Daoy (cell line): ENCODE measurements at places on chromosomes 1 and 21. TPM values are rescaled to one million over a fixed set of nuclear protein-coding genes. Genes with fewer than 3 reads are reported as not detected.

DNA sequence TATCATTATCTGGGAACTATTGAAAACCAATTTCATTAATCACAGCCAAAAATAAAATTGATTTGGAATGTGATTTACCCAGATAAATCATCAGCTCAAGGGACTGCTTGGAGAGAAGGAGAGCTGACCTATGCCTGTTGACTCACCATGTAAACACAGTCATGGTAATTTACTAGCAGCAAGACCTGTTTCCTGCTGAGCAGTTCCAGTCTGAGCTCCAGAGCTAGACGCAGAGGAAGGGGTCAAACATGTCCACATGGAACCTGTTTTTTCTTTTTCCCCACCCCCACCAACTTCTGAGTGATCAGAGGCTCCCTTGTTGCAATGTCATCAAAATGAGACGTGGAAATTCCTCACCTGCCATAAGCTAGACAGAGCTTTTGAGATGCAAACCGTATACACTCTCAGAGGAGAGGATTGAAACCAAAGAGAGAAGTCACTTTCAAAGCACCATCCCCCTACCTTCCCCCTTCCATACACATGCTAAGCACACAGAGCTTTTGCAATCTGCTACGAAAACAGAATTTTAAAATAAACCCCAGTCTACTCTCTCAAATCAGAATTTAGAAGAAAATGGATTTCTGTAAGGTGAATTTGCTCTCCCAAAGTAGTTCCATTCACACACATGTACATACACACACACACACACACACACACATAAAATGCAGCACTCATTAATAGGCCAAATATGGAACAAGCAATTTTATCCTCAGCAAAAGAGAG, 55.9 kb upstream of the PTGFRN start:
- DNase-seq = peak; percentile 94

CYP4Z1 gene
- total RNA-seq = not detected in 2 replicates

DNA sequence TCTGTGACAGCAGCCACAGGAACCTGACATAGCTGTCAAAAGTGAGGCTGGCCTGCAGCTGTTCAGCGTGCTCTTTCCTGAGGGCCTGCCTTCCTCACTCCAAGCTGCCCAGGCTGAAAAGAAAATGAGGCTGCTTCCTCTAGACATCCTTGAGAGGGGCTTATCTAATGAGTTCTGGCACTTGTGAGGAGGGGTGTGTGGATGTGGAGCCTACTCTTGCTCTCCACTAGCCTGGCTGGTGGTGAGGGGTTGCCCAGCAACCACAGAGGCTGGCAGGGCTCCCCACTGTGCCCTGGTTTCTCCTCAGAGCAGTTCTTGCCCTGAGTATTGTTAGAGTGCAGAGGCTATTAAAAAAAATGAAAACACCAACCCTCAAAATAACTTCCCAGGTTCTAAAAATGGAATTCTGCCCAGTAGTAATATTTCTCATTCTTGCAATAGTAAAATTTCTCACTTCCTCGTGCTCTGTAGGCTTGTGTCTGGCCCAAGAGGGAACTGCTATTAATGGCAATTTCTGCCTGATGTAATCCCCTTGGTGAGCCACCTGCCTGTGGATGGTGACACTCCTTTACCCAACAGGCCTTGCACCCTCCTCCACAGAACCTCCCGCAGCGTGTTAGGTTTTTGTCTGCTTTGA, 52.6 kb upstream of the EPS8L3 start:
- no peak for DNase-seq

- DNase-seq = no peak
Observed at GRCh38 chr1:236159704-236160539, 17.6 kb downstream of the GPR137B start.

- DNase-seq = peak; percentile 76
Observed at GRCh38 chr1:113036639-113037321, 36.2 kb upstream of the LRIG2 start.

- DNase-seq = no peak
Observed at GRCh38 chr1:15899266-15899665, 51.8 kb downstream of the SPEN start.

GRCh38 chr1:225412321-225412720, 15.5 kb downstream of the LBR start:
- no peak for DNase-seq

GRCh38 chr21:29826386-29826785, 113.4 kb downstream of the GRIK1 start:
- no peak for DNase-seq

IGSF8 gene
- 26.0 and 27.6 TPM in 2 replicates for total RNA-seq

- peak; percentile 64 for DNase-seq
Observed at GRCh38 chr1:234585330-234586055, 24.5 kb downstream of the IRF2BP2 start.

DNA sequence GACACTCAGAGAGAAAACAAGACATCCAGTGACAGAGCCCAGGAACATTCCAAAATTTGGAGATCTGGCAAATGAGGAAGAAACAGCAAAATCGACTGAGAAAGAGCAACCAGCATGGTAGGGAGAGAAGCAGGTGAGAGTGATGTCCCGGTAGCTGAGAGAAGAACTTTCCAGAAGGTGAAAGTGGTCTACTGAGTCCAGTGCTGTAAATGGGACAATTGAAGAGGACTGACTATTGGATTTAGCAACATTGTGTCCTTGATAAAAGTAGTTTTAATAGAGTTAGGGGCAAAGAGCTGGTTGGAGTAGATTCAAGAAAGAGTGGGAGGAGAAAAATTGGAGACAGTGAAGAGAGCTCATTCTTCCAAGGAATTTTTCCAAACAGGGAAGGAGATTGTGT, 15.0 kb upstream of the IL10RB start:
- DNase-seq = no peak

EFNA4 gene
- 10.6 and 16.7 TPM in 2 replicates for total RNA-seq

DNA sequence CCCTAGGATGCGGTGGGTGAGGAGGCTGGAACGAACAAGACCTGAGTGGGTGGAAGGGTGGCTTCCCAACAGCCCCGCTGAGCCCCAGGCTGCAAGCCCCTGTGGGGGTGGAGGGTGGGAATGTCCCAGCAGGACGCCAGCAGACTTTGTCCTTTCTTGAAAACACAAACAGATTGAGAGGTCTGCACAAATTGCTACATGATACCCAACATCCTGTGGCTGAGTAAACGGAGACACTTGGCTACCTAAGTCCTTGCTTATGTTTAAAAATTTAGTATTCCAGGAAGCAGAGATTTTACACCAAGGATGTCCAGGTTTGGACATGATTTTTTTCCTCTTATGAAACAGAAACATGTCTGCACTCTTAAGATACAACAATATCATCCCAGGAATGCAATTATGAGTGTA, 11.8 kb upstream of the F3 start:
- DNase-seq = peak; percentile 72

DNA sequence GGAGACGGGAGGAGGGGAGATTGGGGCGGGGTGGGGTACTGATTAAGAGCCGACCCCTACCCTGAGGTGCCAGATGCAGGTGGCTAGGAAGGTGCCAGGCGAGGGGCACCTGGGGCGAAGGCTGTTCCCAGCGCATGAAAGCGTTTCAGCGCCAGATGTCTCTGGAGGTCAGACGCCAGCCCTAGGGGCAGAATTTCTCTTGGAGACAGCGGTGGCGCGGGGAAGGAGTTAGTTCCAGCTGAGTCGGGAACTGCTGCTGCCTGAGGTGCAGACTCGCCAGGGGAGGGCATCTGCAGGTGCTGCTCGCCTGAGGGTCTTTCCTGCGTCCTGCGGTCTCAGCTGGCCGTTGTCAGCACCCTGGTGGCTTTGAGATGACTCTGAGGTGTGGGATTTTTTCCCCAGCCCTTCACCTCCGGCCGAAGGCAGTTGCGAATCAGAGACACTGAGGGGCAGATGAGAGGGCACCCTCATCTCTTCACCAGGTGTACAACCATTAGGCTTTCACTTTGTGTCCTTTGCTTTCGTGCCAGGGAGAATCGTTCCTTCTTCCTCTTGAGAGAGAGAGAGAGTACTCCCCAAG, 539 bp downstream of the CGN start:
- peak; percentile 55 for DNase-seq

GRCh38 chr1:30184393-30185141, 538.8 kb downstream of the MATN1 start:
- no peak for DNase-seq

TMEM125 gene
- total RNA-seq = not detected in 2 replicates

CLCNKB gene
- 0.11 and 0.33 TPM in 2 replicates for total RNA-seq

DNA sequence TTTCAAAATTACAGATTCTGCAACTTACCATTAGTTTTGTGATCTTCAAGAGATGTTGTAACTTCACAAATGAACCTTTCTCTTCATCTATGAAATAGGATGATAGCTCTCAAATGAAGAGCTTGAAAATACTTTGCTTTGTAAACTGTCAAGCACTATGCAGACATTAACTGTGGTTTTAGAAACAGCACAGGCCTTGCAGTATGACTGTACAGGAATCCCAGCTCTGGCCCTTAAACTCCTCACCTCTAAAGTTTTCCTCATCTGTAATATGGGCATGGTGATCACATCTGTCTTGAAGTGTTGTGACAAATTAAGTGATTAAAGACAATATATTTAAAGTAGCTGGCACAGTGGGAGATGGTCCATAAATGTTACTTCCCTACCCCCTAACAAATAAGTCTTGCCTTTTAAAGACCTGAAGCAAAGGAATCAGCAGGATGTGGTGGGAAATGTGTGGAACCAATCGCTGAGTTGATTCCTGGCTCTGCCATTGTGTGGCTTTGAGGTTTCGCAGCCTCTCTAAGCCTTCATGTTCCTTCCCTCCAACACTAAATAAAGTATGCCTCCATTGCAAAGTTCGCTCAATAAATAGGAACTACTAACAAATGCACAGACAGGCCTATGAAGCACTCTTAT, 5.5 kb upstream of the PTP4A2 start:
- peak; percentile 59 for DNase-seq

DNA sequence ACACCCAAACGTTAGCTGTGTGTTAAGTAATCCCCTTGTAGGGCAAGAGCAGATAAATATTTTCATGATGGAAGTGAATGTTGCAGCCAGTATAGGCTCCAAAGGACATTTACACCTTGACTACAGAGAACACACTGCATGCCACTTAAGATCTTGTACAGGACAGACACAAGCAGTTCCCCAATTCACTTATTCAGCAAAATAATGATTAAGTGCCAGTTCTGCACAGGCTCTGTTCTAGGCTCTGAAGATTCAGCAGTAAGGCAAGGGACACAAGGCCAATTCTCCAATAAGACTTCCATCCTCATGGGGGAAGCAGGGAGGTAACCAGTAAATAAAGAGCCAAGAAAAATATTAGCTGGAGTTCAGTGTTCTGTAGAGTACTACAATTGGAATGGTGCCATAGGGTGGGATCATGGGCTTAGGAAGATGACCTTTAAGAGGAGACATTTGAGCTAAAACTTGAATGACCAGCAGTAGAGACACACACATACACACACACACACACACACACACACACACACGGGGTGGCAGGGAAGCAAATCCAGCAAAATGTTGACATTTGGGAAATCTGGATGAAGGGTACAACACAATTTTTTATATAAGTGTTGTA, 199.9 kb upstream of the JUN start:
- no peak for DNase-seq

PADI4 gene
- total RNA-seq = not detected in 2 replicates

DEPDC1 gene
- 68.4 and 117 TPM in 2 replicates for total RNA-seq

DNA sequence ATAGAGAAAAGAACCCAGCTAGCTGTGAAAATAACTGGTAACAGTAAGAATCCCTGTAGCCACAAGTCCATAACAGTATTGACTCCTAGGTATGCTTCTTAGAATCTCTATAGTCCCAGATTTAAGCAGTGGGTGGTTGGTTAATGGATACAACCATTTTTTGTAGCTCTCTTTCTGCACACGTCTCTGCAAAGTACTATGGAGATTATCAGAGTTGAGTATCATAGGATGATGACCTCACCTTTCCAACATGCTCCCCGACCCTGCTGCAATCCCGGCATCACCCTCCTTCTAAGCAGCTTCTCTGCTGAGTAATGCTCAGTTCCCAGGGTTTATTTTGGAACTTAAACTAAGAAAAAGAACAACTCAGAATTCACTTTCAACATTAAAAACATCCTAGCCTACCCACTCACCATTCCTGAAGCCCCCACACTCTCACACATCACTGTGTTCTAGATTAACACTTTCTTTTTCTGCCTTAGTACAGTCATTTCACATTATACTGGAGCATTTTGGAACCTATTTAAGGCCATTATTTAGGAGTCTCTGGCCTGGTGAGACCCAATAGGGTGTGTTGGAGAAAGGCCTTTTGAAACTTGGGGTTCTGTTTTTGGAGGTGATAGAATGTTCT, 2.7 kb downstream of the MLLT11 start:
- DNase-seq = peak; percentile 83

DNA sequence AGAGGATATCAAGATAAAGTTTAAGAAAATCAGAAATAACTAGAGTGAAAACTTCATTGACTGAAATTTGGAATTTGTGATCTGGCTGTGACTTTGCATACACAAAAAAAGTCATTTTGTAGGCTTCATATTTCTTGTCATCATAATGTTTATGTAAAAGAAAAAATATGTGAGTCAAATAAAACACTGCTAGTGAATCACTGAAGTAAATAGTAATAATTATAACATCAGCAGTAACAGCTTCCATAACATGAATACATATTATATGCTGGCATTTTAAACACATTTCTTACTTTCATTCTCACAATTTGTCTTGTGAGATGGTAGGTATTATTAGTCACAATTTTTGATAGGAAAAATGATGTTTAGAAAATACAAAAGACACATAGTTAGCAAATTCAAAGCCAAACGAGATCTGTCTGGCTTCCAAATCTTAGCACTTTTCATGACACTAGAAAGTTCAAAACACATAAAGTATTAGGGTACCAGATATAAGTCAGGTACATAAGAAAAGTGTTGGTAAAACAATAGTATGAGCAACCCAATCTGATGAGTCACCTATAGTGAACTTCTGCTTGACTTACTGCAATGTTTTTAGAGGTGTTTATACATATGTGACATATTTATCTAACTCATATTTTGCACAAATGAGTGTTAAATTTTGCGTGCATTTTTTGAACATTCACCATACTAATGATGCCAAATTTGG, 241.0 kb upstream of the SNX7 start:
- no peak for DNase-seq

GBP4 gene
- total RNA-seq = 8.3 and 9.5 TPM in 2 replicates

- DNase-seq = no peak
Observed at GRCh38 chr1:204584699-204585372, 68.6 kb downstream of the MDM4 start.

DNA sequence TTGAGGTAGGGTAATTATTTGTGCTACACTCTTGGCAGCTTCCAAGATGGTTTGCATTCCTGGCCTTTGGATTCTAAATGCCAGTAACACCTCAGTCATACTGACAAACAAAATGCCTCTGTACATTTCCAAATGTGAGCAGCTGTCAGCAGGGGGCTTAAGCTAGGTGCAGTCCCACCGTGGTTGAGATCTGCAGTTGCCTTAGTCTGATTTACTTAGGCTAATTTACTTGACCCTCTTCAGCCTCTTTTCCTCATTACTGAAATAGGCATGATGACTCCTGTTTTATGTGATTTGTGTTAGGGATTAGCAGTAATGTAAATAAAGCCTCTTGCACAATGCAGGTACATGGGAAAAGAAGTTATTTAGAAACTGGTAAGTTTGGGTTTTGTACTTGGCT, 13.5 kb upstream of the SPATA1 start:
- no peak for DNase-seq

GCSAML gene
- total RNA-seq = 2.7 and 3.8 TPM in 2 replicates

- peak; percentile 70 for DNase-seq
Observed at GRCh38 chr21:35508139-35508888, 459.2 kb upstream of the RUNX1 start.

KRTAP19-3 gene
- total RNA-seq = not detected in 2 replicates

LRRC7 gene
- 0.39 TPM in 1 of 2 replicates, not detected in the other for total RNA-seq

GRCh38 chr1:60402216-60402615, 328.6 kb upstream of the C1orf87 start:
- DNase-seq = no peak

URB2 gene
- total RNA-seq = 21.4 and 23.0 TPM in 2 replicates

GRCh38 chr1:58928514-58928913, 144.7 kb upstream of the JUN start:
- DNase-seq = no peak

GRCh38 chr1:184982002-184982954, 8.0 kb upstream of the NIBAN1 start:
- peak; percentile 75 for DNase-seq

AK5 gene
- total RNA-seq = 18.1 and 38.6 TPM in 2 replicates
